Fibroblast of skin of left quadriceps (primary cell): ENCODE measurements at places on chromosomes 3 and 15.

- no peak for DNase-seq
Measured at GRCh38 chr3:156217674-156218352, 97.4 kb downstream of the KCNAB1 start.

GRCh38 chr3:116473602-116474001 lies 28.3 kb upstream of the LSAMP start:
- no peak for DNase-seq

DNA sequence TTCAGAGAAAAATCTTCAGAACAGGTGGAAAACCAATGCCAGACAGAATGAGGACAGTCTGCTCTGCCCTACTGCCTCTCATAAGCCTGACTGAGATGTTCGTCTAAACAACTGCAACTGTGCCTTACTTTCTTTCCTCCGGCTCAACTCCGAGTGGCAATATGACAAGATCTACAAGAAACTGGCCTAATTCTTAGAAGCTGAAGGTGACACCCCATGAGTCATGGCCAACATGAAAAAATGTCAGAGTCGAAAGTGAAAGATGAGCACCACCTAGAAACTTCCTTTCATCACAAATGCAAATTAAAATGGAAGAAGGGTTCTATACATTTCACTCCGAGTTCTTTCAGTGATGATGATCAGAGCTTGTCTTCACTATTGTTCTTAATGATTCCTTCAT lies 12.9 kb downstream of the PCYT1A start:
- DNase-seq, result no peak

DNA sequence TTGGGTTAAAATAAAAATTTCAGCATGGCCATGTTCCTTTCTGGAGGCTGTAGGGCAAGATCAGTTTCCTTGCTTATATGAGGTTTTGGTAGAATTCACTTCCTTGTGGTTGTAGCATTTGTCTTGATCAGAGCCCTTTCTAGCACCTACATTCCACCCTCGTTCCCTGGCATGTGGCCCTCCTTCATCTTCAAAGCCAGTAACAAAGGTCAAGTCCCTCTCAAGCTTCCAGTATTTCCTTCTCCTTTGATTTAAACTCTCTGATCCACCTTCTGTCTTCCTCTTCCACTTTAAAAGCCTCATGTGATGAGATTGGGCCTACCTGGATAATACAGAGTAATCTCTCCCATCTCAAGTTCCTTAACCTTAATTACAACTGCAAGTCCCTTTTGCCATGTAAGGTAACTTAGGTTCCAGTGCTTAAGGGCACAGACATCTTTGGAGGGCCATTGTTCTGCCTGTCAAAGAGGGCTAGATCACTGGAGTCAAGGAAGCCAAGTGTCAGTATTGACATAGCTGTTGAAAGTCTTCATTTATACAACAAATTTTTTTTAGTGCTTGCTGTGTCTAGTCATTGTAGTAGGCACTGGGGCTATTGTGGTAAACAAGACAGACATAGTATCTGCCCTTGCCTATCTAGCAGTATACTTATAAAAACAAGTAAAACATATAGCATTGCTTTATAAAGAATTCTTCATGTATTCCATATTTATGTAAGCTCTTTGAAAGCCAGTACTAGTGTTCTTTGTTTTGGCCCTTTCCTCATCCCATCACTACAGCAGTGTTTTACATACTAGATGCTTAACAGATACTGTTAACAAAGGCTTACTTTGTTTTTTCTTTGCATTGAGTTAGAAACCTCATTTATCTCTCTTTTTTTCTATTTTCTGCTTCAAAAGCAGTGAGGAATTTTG lies 40.7 kb downstream of the GLCE start:
- no peak for DNase-seq

DNA sequence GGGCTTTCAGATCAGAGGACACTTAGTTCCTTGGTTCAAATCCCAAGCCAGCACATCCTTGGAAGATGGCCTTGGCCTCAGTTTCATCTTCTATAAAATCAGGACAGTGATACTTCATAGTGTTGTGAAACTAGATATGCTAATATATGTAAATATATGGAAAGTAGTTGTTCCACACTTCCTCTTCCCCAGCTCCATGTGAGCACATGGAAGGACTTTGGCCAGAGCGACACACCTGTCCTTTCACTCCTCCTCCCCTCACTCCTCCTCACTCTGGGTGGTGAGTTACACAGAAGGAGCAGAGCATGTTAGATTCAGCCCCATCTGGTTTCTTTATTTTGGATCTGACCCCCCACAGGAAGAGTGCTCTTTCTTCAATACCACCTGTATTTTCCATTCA lies 65.2 kb downstream of the MTHFS start:
- DNase-seq, result no peak

GRCh38 chr3:172119266-172119969 lies 80.0 kb downstream of the FNDC3B start:
- DNase-seq, result no peak

DNA sequence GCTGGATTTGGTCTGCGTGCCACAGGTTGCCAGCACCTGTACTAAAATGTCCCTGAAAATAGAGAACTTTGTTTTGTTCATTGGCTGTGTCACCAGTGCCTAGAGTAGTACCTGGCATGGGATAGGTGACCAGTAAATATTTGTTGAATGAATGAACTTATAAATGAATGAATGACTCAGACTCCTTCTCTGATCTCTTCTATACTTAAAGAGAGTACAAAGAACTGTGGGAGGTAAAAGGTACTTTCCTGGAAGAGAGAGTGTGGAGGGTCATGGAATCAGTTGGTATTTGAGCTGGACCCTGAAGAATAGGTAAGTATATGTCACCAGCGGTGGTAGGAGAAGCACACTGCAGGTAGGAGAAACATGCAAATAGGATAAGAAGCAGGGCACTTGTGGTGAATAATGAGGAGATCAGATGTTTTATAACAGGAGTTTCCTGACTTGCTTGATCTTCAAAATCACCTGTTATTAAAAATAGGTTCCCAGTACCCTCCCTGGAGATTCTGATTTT lies 149.4 kb downstream of the LPP start:
- DNase-seq, result no peak

DNA sequence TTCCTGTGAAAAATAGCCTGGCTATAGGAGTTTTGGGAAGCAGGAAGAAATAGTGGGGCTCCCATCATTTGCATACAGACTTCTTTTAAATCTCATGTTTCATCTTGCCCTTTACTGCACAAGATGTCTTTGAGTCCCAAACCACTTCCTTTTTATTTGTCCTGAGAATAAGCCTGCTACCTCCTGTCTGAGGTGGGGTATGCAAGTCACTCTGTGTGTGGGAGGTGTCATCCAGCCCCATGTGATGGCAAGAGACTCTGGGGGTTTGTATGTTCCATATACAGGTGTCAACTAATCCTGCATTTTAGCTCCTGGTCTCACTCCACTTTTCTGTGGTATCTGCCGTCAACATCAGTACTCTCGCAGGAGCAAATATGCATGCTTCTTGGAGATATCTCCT lies 102.0 kb downstream of the OTOL1 start:
- DNase-seq, result no peak

- DNase-seq, result no peak
Measured at GRCh38 chr15:75713338-75713895, 769 bp upstream of the CSPG4 start.

DNA sequence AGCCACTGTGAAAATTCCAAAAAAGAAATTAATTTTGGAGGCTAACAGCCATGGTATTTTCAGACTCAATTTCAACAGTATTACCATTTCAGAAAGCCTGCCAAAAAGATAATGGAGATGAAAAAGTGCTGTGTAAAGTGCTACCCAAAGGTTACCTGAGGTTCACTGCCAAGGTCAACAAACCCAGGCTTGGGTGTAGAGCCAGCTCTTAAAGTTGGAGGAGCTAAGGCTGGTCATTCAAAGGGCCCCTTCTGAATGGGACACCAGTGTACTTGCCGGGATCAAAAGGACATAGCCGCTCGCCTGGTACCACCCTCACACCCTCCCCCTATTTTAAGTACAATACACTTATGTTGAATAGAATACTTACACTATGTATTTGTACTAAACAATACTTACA lies 64.5 kb downstream of the ETV5 start:
- DNase-seq, result no peak

GRCh38 chr15:40787991-40788390 lies 18.2 kb downstream of the C15orf62 start:
- DNase-seq, result no peak

DNA sequence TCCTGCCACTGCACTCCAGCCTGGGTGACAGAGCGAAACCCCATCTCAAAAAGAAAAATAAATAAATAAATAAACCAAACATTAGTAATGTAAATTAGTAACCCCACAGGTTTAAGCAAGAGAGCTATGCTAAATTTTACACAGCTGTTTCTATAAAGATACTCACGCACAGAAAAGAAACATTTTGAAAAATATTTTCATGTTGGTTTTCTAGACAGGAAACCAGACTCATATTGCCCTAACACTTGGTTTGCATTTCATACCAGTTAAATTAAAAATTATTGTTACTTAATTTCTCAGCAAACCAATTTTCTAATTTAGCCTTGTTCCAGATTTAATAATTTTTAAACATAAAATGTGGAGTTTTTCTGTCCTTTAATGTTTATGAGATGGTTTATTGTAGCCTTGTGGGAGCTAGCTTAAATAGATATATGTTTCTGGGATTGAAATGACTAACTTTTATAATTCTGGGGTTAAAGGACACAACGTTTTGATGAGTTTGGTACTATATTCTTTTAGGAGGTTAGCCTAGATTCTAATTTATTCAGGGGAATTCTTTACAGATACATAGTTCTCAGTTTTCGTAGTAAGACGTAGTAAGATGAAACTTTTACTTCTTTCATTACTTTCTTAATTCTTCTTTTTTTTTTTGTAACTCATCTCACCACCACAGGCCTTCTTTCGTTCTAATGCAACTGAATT lies 42.6 kb upstream of the SLC4A7 start:
- DNase-seq, result no peak

DNA sequence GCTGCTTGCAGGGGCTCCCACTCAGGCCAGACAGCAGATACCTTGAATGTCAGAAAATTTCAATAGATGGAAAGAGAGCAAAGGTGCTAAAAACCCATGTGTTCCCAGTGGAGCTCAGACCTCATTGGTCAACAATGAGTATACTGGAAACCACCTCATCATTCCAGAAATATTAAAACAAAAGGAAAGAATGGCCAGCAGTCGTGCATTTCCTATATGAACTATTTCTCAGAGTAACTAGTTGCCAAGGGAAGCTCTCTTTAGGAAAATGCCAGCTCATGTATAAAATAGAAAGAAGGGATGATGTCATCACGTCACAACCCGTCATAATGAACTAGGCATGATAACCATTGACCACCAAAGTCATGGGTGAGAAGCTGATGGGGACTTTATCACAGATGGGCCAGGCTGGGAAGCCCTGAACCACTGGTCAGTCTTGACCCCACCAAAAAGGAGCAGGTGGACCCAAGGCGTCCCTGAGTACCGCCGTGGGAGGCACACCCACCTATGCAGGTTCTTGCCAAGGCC lies 17.5 kb downstream of the DNAJB8 start:
- no peak for DNase-seq

DNA sequence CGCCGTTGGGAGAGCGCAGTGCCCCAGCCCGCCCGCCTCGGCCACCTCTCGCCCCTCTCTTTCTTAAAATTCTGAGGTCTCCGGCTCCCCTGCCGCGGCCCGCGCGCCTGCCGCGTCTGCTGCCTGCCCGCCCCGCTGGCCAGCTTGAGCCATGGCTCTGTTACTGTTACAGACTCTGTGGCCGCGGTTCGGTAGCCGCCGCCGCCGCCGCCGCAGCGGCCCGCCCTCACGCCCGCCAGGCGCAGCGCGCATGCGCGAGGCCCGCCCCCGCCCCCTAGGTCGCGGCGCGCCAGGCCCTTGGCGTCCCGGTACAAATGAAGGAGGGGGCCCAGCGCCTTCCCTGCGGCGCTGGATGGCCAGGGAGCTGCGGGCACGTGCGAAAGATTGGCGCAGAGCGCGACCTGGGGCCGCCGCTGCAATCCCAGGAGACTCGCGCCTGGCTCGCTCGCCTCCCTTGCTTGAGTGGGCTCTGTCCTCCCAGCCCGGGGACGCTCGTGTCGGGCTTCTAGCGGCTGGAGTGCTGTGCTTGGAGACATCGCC lies at the start of gene ONECUT1:
Gene ONECUT1 (minus strand): TSS at position 168 of the 540 bp plus-strand sequence. CDS start 452 bp downstream, outside the sequence.
- DNase-seq, result peak; percentile 12

GRCh38 chr3:169060037-169060436 lies 603.5 kb downstream of the MECOM start:
- no peak for DNase-seq

- no peak for DNase-seq
Measured at GRCh38 chr3:198065897-198066296, 105.9 kb downstream of the LMLN start.

DNA sequence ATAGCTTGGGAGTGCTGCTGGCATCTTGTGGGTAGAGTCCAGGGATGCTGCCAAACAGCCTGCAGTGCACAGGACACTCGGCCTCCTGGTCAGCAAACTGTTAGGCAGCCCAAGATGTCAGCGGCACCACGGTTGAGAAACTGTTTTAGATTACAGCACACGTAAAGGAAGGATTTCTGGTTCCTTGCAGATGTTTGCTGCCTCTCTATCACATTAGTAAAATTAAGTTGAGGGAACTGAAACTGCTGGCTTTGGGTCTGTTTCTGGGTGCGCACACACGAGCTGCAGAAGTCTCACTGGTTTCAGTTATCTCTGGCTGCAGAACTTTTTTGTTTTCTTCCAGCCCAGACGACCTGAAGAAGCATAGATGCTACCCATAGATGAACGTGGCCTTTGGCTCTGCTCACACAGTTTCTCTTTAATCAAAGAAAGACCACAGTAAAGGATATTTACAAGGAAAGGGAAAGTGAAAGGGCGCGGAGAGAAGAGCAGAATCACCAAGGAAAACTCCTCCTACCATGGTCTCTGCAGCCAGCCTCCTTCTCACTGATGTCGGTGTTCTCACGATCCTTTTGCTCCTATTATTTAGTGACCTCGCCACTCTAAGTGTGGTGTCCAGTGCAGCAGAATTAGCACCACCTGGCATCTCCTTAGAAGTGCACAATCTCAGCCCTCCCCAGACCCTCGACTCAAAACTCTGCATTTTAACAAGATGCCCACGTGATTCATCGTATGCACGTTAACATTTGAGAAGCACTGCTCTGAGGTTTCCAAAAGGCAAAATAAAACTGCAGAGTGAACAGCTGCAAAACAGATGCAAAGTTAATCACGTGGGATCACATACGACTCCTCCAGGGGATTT lies 50.6 kb upstream of the AKAP13 start:
- DNase-seq, result peak; percentile 71

DNA sequence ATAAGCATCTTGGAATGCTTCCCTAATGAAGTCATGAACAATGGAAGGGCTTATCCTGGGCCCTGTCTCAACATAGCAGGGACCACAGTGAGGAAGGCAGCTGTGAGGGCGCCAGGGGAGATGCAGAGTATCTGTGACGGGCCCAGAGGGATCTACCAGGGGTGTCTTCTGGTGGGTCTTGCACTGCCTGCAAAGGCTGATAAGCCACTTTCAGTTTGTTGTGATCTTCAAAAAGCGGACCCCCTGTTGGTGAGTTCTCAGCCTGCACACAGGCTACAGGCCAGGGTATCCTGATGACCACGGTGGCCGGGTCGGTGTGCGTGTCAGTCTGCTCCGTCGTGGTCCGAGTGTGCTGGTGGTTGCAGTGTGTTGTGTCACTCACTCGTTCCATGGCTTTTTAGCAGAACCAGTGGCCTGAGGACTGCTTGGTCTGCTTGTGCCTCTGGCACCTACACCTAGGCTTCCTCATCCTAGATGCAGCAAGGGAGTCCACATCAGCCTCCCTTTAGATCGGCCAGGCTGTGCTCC lies 46.8 kb downstream of the CHDH start:
- DNase-seq, result no peak
